ENCODE measurements at places on chromosomes 1 and 21.
A peak's percentile ranks its signal among the peaks of the same experiment; 100 is the strongest.

GRCh38 chr1:198849093-198849492 lies 210.3 kb downstream of the PTPRC start:
- DNase-seq, result no peak

DNA sequence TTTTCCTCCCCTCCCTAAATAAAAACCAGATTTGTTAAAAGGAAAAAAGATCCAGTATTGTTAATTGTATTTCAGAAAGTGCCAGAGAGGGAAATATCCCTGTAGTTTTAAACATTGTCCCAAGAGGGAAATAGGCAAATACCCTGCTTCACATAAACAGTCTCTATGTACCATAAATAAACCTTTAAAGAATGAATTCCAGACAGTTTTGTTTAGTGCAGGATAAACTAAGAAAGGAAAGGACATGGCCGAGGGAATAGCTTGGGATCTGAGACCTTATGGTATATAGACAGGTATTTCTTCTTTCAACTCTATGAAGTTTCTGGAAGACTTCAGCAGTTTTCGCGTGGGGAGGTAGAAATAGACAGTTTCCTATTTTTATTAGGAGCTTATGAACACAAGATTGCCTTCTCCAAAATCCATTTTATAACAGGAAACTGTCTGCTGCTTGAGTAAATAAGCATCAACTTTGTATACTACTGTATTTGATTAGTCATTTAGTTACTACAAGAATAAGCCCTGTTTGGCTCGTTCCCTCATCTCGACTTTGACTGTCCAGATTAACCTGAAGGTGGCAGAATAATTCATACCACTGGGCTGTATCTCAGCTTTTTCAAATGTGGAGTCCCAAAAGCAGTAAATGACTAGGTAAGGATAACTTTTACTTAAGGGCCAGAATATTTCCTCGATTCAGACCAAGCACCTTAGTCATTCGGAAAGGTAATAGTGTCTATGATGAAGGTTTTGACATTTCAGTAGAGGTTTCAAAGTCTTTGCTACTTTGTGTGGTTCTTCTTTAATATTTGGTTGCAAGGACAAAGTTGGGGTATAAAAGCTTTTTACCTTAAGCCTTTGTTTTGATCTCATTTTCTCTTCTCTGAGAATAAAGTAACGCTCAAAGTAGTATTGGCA lies 177.5 kb downstream of the VPS13D start:
- no peak for DNase-seq

- no peak for DNase-seq
These were observed 1.3 kb downstream of the TRIM63 start for GRCh38 chr1:26066160-26066559.

DNA sequence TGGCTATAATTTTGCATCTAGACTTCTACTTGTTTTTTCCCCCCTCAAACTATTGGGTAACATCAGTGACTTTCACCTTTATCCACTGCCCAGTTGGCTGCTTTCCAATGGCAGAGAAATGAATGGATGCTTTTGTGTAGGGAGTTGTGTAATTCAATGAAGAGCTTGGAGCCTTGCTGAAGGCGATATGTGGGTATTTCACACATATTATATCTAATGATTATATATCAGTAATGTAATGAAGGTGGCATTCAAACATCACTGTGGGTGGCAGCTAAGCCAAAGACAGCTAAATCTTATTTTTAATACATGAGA lies 81.2 kb downstream of the TGFB2 start:
- no peak for DNase-seq

DNA sequence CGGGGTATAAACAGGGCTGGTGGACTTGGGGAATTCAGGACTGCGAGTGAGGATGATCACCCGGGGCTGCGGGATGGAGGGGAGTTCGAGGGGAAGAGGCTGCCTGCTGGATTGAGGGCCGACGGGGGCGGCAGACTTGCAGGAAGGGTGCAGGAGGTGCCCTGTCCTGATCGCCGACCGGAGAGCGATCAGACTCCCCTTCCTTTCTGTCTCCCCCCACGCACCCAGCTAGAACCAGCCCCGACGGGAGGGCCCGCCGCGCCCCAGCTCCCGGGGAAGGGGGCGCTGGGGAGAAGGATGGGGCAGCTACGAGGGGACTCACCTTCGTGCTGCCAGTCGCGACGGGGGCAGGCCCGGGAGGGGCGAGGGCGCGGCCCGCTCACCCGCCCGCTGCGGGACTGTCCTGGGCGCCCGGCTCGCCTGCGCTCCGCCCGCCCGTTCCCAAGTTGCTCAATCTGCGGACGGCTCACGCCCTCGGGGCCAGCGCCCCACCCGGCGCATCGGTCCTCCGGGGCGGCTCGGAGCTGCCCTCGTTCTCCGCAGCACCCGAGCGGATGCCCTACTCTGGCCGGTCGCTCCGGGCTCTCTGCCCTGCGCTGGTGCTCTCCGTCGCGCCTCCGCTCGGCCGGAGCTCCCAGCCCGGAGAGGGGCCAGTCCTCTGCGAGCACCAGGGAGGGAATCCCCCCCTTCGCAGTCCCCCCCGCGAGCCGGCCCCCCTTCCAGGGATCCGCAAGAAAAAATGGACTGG lies at the start of gene RSPO1:
RSPO1 (minus strand) TSS at position 649 of the 748 bp plus-strand sequence. CDS start 5,231 bp downstream, outside the sequence.
- DNase-seq, result no peak

GRCh38 chr21:44421901-44422840 lies 33.1 kb upstream of the LRRC3 start:
- no peak for DNase-seq

DNA sequence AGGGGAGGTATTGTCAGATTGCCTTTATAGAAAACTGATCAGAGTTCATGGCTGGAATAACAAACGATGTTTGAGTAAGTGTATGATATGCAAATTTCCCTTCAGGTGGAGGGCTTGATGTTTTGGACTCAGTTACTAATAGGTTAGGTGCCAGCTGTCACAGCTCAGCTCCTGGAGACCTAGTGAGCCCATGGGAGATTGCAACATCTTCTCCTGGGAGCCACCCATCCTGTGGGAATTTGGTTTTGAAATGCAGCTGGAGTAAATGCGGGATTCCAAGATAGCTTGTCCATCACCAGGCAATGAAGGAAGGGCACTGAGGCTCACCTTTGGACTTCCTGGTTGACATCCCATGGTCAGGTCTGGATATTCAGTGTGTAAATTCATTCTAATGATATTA lies 211.4 kb upstream of the NRIP1 start:
- DNase-seq, result no peak

DNA sequence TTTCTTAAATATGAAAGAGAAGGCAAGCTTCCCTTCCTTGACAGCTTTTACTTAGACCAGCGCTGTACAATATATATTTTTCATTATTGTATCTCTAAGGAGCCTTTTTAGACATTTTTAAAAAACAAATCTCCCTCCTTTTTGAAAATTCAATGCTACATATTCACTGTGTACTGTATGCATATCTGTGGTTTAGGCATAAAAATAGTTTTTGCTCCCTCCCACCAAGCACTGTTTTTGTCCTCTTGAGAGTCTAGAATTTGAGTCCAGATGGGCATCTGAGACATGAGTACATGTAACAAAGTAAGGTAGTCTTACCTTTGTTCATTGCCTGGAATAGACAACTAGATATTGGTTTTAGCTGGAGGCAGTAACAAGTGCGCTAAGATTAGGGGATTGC lies 488.5 kb upstream of the RUNX1 start:
- no peak for DNase-seq

- no peak for DNase-seq
These were observed 771.1 kb upstream of the ADGRL4 start for GRCh38 chr1:79777481-79778219.

GRCh38 chr1:5576011-5576672 lies 416.1 kb downstream of the NPHP4 start:
- DNase-seq, result no peak

DNA sequence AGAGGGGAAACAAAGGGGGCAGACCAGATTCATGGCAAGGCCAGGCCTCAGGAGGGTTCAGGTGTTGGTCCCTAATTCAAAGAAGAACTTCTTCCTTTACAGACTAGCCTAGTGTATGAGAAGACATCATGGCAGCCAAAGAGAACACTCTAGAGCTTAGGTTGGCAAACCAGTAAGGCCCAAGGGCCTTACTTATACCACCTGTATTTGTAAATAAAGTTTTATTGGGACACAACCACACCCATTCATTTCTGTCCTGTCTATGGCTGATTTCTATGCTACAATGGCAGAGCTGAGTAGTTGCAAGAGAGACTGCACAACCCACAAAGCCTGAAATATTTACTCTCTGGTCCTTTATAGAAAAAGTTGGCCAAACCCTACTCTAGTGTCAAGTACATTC lies 42.3 kb downstream of the SSBP3 start:
- DNase-seq, result no peak

DNA sequence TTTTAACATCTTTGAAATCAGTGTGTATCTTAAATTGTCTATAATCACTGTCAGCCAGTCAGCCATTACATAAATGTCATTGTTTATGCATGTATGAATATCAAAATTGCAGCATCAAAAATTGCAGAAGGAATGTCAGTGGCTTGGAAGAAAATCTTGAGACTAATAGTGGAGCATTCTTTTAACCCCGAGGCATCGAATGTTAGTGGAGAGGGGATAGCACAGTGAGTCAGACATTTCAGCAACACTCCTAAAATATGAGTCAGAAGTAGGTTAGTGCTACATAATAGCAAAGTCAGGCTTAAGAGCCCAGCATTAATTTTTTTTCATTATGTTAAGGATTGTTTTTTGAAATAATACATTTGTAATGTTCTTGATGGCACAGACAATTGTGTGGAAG lies 45.5 kb downstream of the SNRPE start:
- DNase-seq, result no peak

- DNase-seq, result no peak
These were observed 132.8 kb downstream of the PTPRC start for GRCh38 chr1:198771563-198772153.

- no peak for DNase-seq
These were observed 50.3 kb downstream of the KCNK1 start for GRCh38 chr1:233664253-233664652.

- DNase-seq, result no peak
These were observed 54.8 kb upstream of the CNTN2 start for GRCh38 chr1:204988196-204988595.

DNA sequence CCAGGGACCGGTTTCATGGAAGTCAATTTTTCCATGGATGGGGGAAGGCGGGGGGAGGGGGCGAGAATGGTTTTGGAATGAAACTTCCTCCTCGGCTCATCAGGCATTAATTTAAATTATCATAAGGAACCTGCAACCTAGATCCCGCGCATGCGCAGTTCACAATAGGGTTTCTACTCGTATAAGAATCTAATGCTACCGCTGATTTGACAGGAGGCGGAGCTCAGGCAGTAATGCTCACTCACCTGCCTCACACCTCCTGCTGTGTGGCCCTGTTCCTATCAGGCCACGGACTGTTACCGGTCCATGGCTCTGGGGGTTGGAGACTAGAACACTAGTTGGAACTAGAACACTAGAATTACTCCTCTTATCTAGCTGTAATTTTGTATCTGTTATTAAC lies 38.0 kb downstream of the PRRX1 start:
- DNase-seq, result no peak

- no peak for DNase-seq
These were observed 167.2 kb downstream of the RUNX1 start for GRCh38 chr21:34881839-34882371.

DNA sequence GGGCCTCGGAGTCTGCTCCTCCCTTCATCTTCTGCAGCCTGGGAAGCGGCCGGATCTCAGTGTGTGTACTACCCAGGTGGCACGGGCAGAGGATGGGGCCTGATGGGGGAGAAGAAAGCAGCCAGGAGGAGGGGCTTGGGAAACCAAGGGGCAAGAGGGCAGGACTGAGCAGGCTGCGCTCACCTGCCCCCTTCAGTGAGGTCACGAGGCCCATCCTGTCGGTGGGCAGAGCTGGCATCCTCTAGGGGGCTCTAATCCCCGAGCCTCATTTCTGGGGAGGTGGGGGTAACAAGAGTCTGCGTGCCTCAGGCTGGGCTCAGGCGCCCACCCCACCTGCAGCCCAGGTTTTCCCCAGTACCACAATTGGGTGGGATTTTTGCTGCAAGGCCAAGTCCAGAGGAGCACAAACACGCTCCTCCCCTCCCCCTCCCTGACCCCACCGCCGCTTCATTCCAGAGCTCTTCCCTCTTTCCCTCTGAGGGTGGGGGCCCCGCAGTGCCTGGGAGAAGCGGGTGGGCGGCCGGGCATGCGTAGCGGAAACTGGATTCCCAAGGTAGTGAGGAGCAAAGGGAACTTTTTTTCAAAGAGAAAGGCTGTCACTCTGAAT lies 1.8 kb upstream of the WNT3A start:
- no peak for DNase-seq

DNA sequence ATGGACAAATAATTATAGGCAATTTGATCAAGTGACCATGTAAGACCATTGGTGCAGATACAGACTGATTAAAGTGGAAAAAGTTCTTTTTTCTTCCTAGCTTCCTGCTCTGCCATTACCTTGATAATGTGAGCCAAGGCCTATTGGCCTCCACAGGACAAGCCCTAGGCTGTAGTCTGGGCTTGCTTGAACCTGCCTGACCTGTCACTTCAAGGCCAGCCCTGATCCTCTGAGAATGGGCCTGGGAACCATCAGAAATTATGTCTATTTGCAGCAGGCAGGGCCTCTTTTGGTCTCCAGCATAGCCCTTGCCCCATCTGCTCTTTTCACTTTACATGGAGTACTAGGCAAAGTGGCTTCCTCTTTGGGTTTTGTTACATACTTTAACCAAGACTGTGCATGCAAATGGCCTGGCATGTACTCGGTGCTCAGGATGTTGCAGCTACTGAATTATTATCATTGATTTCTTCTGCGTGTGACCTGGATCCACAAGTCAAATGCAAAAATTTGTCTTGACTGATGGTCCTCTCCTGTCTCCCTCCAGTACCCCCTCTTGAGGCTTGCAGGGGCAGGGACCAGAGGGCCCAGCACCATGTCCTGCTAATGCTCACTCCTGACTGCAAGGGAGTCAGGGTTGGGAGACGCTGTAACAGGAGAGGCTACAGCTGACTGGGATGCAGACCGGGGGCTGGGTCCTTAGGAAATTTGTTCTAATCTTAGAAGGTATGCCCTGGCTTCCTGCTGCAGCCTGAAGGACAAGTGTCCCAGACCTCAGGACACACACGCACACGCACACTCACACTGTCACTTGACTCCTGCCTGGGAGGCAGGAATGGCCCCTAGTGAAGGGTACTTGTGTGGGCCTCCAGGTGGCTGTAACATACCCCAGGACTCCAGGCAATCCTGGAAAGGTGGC lies 39.4 kb downstream of the RCSD1 start:
- peak; percentile 8 for DNase-seq

DNA sequence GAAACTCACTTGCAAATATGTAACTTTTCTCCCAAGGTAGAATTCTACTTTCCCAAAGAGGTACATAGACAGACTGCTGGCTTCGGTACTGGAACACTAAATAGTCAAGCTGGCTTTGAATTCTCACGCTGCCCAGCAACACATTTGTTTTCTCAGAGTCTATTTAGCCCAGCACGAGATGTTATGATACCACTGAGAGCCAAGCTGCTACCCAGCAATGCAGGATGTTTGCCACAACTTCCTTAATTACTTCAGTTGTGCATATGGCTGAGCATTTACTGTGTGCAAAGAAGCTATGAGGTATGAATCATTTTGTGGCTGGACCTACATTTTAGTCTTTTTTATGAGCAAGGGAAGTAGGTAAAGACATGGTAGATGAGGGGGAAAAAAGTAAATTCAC lies 793.2 kb downstream of the PLA2G4A start:
- no peak for DNase-seq

- DNase-seq, result no peak
These were observed 18.1 kb upstream of the MYSM1 start for GRCh38 chr1:58717979-58718378.

All from NCI-H2107 (cell line).